ENCODE measurements at places on chromosomes 1 and 21.

DNA sequence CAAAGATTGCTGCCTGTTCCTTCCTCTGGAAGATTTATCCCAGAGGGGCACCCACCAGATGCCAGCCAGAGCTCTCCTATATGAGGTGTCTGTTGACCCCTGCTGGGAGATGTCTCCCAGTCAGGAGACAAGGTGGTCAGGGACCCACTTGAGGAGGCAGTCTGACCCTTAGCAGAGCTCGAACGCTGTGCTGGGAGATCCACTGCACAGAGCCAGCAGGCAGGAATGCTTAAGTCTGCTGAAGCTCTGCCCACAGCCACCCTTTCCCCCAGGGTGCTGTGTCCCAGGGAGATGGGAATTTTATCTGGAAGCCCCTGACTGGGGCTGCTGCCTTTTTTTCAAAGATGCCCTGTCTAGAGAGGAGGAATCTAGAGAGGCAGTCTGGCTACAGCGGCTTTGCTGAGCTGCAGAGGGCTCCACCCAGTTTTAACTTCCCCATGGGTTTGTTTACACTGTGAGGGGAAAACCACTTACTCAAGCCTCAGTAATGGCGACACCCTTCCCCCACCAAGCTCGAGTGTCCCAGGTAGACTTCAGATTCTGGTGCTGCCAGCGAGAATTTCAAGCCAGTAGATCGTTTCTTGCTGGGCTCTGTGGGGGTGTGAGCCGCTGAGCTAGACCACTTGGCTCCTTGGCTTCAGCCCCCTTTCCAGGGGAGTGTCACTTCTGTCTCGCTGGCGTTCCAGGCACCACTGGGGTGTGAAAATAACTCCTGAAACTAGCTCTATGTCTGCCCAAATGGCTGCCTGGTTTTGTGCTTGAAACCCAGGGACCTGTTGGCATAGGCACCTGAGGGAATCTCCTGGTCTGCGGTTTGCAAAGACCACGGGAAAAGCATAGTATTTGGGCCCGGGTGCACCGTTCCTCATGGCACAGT lies 51.1 kb upstream of the PDC start:
- DNase-seq: no peak

- no peak for DNase-seq
These were observed 6.4 kb downstream of the C1orf116 start for GRCh38 chr1:207026104-207026534.

DNA sequence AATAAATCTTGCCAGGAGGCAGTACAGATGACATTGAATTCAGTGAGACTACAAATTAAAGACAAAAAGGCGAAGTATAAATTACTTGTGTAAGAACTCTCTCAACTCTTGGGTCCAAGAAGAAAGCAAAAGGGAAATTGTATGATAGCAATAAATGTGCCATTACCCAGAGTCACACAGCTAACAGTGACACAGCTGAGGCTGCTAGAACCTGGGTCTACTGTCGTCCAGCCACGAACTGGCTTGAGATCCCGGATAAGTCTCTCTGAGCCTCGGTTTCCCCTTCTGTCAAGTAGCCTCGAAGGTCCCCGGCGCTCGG lies 362 bp upstream of the ROR1 start:
- no peak for DNase-seq

GRCh38 chr1:43427524-43427923 lies 26.2 kb downstream of the HYI start:
- no peak for DNase-seq
